ENCODE measurements at places on chromosomes 2 and 18.

GRCh38 chr2:40734797-40735196, 282.9 kb upstream of the SLC8A1 start:
- DNase-seq = no peak

DNA sequence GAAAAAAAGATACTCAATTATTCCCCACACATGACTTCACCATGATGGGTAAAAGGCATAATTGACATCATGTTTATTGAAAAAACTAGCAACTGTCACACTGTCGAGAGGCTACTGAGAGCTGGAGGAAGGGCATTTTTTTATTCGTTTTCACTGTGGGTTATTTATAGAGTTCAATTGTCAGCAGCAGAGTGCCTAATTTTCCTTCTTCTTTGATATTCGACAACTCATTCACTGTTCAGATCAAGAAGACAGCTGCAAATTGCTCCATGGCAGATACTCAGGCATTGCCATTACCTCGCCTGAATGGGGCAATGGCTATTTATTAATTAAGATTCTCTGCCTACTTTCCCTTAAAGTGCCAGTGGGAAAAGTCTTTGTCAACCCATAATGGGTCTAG, 197.5 kb upstream of the NRP2 start:
- DNase-seq = no peak

DNA sequence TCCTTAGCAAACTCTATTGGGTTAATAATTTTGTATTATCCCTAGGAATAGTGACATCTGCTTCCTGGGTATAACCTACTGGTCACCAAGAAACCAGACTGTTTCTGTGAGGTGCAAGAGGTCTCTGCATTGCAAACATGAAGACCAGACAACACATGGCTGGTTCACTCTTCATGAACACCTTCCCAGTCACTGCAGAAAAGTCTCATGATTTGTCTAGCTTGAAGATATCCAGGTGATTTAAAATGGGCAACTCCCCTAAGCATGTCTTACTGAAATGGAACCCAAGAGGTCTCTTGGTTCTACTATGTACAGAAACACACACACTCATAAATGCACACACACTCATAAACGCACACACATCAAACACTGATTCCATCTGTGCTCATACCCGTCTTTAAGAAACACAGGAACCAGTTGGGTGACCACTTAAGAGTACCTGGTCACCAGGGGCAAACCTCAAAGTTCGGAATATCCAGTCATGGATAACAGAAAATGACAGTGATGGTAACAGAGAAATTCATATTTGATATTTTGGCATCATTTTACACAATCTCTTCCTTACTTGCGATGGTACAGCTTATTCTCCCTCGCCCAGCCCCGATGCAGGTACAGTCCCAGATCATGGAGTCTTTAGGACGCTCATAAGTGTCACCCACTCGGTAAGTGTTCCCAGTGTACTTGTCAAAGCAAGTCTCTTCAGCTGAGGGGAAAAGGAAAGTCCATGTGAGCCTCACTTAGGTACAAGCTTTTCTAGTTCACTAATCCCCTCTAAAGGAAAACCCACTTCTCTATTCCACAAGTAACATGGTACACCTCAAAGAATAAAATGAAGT, 2.9 kb downstream of the FN1 start:
- DNase-seq = no peak

GRCh38 chr2:54669677-54670484, 53.6 kb upstream of the EML6 start:
- DNase-seq = no peak

DNA sequence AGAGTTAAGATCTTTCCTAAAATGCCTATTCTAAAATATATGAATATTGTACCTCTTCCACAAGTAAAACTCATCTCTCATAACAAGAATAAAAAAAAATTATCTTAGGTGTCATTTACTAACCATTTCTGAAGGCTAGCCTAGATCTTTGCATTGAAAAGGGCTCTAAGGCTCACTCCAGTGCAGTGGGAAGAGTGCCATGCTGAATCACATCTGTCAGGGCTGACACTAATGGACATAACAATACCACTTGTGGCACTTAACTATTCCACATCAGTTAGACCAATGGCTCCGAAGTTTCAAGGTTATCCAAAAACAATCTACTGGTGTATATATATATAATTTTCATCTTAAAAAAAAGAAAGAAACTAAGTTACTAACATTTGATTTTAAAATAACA, 130.2 kb downstream of the EXOC6B start:
- no peak for DNase-seq

DNA sequence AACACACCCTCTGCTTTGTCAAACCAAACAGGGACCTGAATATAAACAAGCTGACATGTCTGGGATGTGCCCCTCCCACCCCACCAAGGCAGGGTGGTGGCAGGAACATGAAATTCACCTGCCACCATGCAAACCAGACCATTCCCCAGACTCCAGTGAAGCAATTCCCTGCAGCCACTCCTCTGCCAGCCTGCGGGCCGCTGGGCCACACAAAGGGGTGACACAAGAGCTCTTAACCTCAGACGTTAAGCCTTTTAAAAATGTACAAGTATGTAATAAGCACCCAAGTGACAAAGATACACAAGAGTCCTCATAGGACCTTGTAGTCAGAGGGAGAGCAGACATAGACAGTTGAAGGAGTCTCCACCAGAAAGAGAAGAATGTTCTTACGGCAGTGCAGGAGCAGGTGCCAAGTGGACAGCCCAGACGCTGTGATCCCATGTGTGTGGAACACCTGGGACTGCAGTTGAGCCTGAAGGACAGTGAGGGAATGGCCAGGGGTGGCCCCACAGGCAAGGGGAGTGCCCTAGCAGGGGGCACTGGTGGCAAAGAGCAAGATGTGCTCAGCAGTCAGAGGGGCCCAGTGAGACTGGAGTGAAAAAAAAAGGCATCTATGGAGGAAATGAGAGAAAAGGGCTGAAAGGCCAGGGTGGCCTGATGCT, 36.9 kb downstream of the CRACDL start:
- DNase-seq = no peak

DNA sequence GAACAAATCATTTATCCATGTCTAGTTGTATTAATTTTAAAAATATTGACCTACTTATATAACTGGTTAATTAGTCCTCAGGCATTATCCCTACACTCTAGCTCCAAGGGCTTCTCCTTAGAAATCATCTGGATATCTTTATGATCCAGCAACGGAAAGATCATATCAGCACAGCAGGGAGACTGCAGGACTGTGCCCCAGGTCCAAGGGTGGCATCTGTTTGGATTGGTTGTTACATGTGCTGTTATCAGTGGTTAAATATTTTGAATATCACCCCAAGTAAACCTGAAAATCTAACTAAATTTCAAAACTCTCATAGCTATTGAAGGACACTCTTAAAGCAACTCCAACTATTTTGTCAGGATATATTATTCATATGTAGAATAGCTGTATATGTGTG, 556.2 kb upstream of the ZEB2 start:
- no peak for DNase-seq

- DNase-seq = peak; percentile 85
These were observed 32.2 kb downstream of the QPCT start for GRCh38 chr2:37376421-37377186.

GRCh38 chr2:201402651-201403562, 45.8 kb upstream of the FLACC1 start:
- DNase-seq = no peak

GRCh38 chr2:160726046-160726445, 232.4 kb upstream of the RBMS1 start:
- DNase-seq = no peak

DNA sequence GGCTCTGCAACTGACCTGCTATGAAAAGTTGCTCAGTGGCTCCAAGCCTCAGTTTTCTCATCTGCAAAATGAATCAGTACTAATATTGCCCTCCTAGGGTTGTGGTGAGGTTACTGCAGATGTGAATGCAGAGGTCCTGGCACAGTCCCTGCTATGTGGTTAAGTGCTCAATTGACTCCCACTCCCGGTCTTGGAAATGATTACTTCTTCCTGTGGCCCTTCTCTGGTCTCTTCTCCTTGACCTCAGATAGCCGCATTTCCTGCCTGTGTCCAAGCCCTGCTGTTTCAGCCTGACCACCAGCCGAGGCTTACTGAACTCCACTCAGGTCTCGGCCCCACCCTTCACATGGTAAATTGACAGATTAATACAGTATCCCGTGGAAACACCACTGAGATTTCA, 26.3 kb downstream of the CNGA3 start:
- no peak for DNase-seq

- DNase-seq = no peak
These were observed 101.4 kb downstream of the MYO5B start for GRCh38 chr18:50093366-50094064.

- DNase-seq = no peak
These were observed 225.0 kb downstream of the TTC32 start for GRCh38 chr2:19676770-19677169.

- DNase-seq = no peak
These were observed 258.8 kb downstream of the DLGAP1 start for GRCh38 chr18:4196351-4196750.

DNA sequence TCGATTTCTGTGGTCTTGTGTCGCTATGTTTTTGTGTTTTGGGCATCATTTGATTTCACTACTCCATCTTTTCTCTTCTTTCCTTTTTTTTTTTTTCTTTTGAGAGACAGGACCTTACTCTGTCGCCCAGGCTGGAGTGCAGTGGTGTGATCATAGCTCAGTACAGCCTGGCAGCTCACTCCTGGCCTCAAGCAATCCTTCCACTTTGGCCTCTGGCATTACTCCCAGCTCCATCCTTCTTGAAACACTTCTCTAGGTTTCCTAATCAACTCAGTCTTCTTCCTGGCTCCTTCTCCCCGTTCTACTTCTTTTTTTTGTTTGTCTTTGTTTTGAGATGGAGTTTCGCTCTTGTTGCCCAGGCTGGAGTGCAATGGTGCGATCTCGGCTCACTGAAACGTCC, 26.5 kb downstream of the TCF23 start:
- no peak for DNase-seq

DNA sequence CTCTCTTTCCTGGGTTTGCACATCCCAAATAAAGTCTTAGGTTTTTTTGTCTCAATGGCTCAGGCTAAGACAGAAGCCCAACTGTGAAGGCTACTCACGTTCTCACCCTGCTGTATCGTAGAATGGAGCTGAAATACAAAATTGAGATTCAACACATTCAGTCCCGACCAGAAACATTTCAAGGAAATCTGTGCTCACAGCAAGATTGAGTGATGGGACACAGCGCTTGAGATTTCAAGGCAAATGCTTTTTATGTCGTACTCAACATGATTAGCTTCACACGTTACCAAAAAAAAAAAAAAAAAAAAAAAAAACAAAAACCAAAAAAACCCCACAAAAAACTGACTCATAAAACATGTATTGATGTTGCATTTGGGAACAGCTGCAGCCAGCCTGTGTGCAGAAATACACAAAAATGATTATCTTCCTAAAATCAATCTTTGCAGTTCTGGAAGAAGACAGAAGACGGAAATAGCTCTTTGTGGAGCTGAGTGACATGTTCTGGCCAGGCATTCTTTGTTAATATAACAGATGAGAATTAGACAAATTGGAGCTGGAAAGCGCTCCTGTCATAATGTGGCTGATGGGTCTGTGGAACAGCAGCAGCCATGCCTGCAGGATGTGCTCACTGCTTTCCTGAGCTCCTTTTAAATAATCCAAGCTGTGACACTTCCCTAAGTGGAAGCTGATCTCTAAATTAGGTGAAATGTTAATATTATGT, 453.2 kb downstream of the LPIN1 start:
- DNase-seq = no peak

- no peak for DNase-seq
These were observed 50.5 kb downstream of the SNED1 start for GRCh38 chr2:241048949-241049343.

DNA sequence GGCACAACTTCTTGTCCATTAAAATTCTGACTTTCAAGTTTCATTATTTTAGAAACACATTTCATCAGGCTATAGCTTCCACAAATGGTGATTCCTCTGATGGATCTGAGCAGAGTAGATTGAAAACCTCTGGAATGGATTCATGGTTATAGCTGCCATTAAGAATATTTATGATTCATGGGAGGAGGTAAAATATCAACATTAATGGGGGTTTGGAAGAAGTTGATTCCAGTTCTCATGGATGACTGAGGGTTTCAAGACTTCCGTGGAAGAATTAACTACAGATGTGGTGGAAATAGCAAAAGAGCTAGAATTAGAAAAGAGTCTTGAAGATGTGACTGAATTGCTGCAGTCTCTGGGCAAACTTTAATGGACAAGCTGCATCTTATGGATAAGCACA, 797.4 kb downstream of the SUCLG1 start:
- DNase-seq = no peak

- no peak for DNase-seq
These were observed 24.6 kb upstream of the SPOPL start for GRCh38 chr2:138476940-138477339.

- peak; percentile 79 for DNase-seq
These were observed 53.6 kb upstream of the SLC14A1 start for GRCh38 chr18:45670281-45670962.

DNA sequence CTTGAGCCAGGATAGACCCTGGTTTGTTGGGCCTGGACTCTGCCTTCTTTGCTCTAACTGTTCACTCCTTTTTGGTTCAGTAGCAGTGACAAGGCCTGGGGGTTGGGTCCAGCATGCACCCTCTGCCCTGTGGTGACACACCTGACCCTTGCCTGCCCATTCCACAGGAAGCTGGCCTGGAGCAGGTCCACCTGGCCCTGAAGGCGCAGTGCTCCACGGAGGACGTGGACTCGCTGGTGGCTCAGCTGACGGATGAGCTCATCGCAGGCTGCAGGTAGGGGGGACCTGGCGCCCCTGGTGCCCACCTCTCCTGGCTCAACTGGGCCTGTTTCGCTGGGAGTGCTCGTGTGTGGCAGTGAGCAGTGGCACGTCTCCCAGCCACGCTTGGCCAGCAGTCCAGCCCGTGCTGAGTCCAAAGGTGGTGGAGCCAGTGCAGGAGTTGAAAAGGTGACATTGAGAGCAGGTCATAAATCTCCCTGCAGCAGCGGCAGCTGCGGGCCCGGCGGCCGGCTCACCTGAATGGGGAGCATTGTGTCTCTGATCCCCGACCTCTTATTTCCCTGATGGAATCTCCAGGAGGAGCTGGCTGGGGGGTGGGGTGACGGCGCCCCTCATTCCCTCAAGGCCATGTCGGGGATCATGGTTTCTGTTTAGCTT, 102.6 kb downstream of the DYSF start:
- no peak for DNase-seq

DNA sequence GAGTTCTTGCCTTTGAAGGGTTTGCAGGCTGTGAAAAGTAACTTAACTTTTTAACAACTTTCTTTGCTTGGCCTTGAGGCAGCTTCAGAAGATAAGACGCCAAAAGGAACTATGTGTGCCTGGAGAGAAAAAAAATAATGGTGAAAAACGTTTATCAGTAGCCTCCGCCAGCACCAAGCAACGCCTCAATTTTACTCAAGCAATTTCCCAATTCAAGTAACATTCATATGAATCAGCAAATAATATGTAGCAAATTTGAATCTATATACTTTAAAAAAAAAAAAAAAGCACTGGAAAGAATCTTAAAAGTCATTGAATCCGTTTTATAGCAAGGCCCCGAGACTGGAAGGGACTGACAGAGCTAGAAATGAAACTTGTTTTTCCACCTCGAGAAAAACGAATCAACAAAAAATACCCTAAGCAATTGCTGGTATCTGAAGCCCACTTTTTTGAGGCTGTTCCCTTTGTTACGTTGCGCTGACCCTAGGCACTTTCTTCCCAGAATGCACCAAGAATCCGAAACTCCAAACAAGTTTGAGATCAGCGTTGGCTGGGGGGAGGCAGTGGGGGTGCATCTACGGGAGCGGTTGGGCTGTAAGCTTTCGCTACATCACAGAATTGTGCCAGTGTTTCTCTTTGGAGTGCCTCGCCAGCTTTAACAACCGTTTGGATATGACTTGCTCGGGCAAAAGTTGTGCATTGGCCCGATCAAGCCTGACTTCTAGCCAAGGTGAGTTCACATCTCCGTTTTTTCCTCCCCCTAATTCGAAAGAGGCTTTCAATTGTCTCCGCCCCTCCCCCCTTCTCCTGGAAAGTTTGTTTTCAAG, 2.7 kb upstream of the TGIF1 start:
- no peak for DNase-seq

Measured in activated CD4-positive, alpha-beta T cell treated with anti-CD3 and anti-CD28 coated beads, Interleukin-2, amount 10 ng/mL, durations not matched to agents 24 days and 14 days (primary cell).